A549 treated with AZD2906 at 1 μM for 4 hours (cell line): ENCODE measurements at places on chromosomes 12 and 14. TPM values are rescaled to one million over a fixed set of nuclear protein-coding genes. Genes with fewer than 3 reads are reported as not detected.

BDKRB2 gene
- 0.82 to 1.0 TPM (median 0.88 TPM) in 5 replicates for total RNA-seq

OR6C2 gene
- not detected in 5 replicates for total RNA-seq

GRIN2B gene
- 3.0 to 4.9 TPM (median 4.2 TPM) in 5 replicates for total RNA-seq

LHX5 gene
- total RNA-seq: 0.02 to 0.07 TPM (median 0.05 TPM) in 4 of 5 replicates, not detected in the other

TAS2R7 gene
- total RNA-seq: not detected in 5 replicates

CDH24 gene
- 2.5 to 4.6 TPM (median 4.4 TPM) in 5 replicates for total RNA-seq

CCDC196 gene
- not detected in 5 replicates for total RNA-seq

ADAM21 gene
- 0.02 to 0.03 TPM in 2 of 5 replicates, not detected in the others for total RNA-seq

PA2G4 gene
- 263 to 349 TPM (median 284 TPM) in 5 replicates for total RNA-seq
